GOT3 (cell line): ENCODE measurements at places on chromosomes 2 and 18.
A peak's percentile ranks its signal among the peaks of the same experiment; 100 is the strongest.

DNA sequence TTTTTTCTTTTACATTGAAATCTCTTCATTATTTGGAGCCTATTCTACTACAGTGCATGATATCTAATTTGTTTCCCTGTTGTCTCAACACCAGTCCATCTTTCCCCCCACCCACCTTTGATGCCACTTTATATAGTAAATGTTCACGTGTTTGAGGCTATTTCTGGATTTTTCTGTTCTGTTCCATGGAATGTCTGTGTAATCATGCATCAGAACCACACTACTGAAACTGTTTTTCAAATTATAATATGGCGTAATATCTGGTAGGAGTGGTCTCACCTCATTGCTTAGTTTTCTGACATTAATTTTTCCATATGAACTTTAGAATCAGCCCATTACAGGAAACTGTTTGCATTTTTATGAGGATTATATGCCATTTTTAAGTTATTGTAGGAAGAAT is 19.1 kb upstream of the NARS1 start:
- DNase-seq = no peak

- peak; percentile 17 for DNase-seq
These were observed 241.5 kb downstream of the ICOS start for GRCh38 chr2:204177977-204178522.

DNA sequence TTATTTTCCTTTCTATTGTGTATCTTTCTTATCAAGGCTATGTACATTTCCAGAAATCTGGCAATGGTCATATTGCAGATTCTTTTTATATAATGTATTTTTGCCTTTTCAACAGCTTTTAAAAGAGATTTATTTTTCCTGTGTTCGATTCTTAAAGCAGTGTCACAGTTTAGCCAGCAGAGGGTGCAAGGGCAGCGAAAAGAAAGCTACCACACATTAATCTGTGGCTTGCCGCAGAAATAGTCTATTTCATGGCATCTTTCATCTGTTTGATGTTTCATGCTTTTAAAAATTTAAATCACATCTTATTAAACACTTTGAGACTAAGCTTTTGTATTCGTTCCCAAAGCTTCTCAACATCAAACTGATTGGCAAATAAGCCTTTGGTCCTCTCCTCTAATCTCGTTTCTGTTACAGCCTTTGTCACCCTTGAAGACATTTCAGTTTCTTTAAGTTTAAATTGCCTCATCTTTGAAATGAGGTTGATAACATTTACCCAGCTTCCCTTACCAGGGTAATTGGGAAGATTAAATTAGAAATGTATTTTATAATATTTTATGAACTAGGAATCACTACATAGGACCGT is 73.3 kb downstream of the PIK3C3 start:
- DNase-seq = no peak

GRCh38 chr2:236904389-236905263 is 181.1 kb upstream of the COPS8 start:
- DNase-seq = no peak

- no peak for DNase-seq
These were observed 757.8 kb downstream of the TRIB2 start for GRCh38 chr2:13474538-13474937.

- no peak for DNase-seq
These were observed 31.1 kb downstream of the TMEM178A start for GRCh38 chr2:39696838-39697237.

- no peak for DNase-seq
These were observed 64.5 kb downstream of the CRACDL start for GRCh38 chr2:98871506-98871905.

DNA sequence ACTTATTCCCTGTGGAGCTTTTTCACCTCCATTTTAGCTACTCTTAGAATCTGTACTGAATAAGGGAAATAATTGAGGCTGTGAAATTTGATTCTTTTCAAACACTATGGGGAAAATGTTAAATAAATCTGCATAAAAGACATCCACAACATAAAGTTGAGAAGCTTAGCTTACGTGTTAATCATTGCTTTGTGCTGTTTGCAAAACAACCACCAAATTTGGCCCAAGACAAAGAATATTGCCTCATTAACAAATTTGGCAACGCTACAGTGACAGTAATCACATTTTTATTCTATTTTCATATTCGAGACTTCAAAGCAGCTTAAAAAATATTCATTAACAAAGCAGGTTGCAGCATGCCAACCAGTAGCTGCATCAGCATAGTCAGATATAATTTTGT is 437.6 kb downstream of the DPP10 start:
- no peak for DNase-seq

DNA sequence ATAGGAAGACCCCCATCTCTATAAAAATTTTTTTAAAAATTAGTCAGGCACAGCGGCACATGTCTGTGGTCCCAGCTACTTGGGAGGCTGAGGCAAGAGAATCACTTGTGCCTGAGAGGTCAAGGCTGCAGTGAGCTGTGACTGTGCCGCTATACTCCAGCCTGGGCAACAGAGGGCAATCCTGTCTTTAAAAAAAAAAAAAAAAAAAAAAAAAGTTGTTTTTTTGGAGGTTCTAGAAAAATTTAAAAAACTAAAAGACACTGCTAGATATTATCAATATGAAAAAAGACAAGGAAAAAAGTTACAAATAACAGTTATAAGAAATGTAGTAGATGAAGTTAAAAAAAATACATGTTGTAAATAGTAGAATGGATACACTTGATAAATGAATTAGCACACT is 56.1 kb upstream of the C2orf15 start:
- no peak for DNase-seq

- DNase-seq = no peak
These were observed 324.4 kb upstream of the CELF4 start for GRCh38 chr18:37889963-37890362.

DNA sequence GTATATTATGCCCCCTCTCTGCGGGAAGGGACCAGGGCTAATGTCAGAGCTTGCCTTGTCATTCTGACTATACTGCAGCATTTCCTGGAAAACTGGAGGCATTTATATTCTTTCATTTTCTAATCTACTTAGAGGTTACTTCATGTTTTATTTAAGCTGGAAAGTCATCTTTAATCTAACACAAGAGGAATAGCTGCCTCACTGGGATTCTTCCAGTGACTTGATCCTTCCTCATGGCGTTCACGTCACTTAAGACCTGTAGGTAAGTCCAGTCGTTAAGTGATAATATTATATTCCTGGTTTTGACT is 727.6 kb upstream of the DDX18 start:
- no peak for DNase-seq
